ENCODE measurements at places on chromosomes 5 and 9.

DNA sequence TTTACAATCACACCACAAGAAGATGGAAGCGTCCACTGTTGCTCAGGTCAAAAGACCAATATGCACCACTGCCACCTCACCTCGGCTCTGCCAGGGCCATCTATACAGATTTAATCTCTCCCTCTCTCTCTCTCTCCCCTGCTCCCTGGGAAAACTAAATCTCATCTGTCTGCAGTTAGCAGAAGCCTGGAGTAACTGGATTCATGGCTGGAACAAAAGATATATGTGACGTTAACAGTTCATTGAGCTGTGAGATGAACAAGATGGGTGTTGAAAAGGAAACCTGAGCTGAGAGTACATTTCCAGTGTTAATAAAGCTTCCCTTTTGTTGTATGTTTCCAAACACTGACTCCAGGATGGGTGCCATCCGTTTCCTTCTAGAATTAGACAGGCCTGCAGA, 369.7 kb downstream of the CDK5RAP2 start:
- DNase-seq: no peak

- DNase-seq: no peak
These were observed 35.2 kb downstream of the MACIR start for GRCh38 chr5:103293719-103294118.

- no peak for DNase-seq
These were observed 57.9 kb downstream of the DOCK8 start for GRCh38 chr9:272251-273213.

- DNase-seq: no peak
These were observed 2.6 kb downstream of the OLFML2A start for GRCh38 chr9:124779368-124780059.

DNA sequence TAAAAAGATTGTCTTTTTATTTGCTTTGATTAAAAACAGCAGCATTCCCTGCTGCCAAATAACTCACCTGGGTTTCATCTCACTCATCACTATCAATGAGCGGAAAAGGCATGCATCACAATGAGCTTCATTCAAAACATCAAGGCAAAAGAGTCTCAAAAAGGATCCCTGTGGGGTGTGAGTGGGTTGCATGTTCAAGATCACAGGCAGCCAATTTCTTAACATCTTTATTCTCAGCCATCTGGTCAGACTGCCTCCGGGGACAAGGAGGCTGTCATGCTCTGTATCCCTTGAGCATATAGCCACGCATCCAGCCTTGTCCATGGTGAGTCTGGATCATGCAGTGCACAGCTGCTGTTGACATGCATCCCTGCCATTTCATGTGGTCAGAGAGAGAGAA, 117.1 kb downstream of the ICE1 start:
- DNase-seq: no peak

- no peak for DNase-seq
These were observed 1189.4 kb downstream of the EFNA5 start for GRCh38 chr5:106481374-106481773.

GRCh38 chr5:82332064-82332855, 54.1 kb upstream of the RPS23 start:
- DNase-seq: no peak

DNA sequence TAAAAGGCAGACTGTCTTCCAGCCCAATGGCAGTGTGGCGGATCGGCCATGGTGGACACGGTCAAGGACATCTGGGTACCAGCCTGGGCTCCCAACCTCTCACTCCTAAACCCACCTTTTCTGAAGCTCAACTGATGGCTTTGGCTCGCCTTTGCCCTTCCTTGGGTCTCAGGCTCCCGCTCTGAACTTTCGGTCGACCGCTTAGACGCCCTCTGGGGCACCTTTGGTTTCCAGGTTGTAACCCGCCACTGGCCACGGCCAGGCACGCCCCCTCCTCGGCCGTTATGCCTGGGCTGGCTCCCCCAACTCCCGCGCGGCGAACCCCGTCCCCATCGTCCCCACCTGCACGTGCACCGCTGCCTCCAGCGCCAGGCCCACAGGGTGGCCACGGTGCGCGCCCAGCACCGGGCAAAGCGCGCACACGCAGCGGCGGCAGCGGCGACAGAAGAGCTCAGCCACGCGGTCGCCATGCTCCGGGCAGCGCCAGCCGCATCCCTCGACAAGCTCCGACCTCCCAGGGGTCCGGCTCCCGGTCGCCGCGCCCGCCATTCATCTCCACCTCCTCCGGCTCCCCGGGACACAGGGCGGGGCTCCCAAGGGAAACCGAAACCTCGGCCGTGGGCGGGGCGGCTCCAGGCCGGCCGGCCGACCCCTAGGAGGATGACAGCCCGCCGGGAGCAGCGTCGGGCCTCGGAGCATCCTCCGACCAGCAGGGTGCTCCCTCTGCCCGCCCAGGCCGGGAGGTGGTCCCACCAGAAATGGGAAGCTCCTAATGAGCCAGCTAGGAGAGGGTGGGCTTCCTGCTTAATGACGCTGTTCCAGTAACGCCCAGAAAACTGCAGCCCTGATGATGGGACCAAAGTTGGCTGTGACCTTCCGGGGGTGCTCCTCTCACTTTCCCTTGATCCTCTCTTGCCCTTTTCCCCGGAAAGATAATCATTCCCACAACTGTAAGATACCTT, at the start of gene TRIM14:
Gene TRIM14, minus strand, starts transcription at position 583 of the 962 bp plus-strand sequence. Its CDS starts 34 bp downstream, at position 549.
- no peak for DNase-seq

DNA sequence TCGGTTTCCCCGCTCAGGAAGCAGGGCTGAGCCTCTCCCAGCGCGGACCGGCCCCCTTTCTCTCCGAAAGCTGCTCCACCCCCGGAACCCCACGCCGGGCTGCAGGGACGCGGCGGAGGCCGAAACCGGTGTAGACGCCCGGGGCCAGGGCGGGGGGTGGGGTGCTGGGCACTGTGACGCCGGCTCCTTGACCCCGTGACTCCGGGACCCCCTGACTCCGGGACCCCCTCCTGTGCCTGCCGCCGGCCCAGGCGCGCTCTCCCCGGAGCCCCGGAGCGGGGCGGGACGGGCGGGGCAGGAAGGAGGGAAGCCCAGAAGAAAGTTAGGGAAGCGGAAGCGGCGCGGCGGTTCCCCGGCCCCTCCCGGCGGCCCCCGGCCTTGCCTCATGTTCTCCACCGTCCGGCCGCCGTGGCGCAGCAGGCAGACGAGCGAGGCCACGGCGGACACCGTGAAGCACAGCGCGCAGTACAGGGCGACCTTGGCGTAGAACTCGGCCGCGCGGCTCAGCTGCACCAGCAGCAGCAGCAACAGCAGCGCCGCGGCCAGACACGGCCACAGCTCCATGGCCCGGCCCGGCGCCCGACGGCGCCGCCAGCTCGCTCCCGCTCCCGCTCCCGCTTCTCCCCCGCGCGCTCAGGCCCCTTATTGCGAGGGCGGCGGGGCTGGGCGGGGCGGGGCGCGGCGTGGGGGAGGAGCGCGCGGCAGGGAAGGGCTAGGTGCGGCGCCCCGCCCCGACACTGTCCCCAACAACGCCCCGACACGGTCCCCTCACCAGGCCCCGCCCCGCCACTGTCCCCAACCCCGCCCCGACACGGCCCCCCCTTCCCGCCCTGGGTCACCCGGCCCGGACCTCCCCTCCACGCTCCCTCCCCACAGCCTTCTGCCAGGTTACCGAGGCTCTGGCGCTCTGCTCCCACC, at the start of gene AGPAT2:
Gene AGPAT2, minus strand, starts transcription at position 664 of the 918 bp plus-strand sequence. Its CDS starts 100 bp downstream, at position 564.
- DNase-seq: peak; percentile 86

DNA sequence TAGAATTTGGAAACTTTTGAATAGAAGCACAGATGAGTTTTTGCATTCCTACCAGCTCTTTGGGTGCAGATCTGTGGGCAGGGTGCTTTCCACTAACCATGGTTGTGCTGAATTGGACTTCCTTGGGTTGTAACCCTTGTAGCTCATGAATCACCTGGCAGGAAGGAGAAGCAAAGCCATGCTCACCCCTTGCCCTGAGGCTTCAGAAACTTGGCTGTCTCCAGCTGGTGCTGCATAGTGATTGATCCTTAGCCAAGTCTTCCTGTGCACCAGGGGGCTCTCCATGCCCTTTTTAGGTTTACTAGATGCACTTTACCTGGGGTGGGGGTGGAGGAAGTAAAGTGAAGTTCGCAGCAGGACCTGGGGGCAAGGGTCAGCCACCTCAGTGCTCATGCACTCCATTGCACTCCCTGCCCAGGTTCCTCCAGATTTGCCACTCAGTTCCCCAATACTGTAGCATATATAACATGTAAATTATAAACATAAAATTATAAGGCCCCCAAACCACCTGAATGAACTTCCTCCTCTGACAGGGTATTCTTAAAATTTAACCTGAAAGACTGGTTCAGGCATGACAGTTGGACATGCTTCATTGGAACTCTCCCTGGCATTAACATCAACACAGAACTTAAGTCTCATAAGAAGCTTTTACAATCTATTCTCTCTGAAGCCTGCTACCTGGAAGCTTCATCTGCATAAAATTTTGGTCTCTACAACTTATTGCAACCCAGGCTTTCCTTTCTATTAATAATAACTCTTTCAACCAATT, 25.8 kb upstream of the IFNA14 start:
- DNase-seq: no peak

DNA sequence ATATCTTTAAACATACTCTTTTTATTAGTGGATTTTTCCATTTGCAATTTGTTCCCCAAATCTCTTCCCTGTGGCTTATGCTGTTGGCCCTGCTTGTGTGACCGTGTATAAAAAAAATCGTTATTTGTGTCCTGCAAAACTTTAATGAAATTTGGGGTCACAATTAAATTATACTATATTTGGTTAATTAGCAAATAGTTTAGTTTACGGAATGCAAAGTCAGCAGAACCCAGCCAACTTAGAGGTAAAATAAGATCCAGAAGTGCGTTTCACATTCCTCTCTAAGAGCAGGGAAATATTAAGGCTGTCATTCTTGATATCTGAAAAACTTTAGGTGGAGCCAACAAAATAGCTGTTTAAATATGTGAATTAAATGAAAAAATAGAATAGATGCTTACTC, 2023.5 kb upstream of the WWC1 start:
- no peak for DNase-seq

- no peak for DNase-seq
These were observed 17.1 kb downstream of the TRMO start for GRCh38 chr9:97905228-97905627.

DNA sequence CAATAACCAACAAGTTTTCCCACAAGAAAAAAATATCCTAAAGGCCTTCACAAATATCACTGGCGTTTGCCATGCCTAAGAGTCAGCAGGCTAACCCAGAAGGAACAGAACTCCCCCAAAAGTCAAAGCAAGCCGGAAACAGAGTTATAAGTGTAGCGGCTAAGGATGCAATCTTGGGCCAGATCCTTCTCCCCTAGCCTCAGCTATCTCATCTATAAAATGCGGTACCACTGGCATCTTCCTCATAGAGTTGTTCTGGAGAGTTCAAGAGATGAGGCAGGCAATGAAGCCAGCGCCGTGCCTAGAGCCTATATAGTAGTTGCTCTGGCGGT, 632 bp downstream of the DPM2 start:
- DNase-seq: no peak

- DNase-seq: no peak
These were observed 1.4 kb downstream of the NSUN2 start for GRCh38 chr5:6631441-6631840.

- no peak for DNase-seq
These were observed 1.6 kb downstream of the ZNF782 start for GRCh38 chr9:96852676-96853075.

GRCh38 chr9:97860451-97861147, 7.6 kb downstream of the FOXE1 start:
- DNase-seq: peak; percentile 35

GRCh38 chr5:65506961-65507360, 25.2 kb upstream of the ADAMTS6 start:
- DNase-seq: no peak

DNA sequence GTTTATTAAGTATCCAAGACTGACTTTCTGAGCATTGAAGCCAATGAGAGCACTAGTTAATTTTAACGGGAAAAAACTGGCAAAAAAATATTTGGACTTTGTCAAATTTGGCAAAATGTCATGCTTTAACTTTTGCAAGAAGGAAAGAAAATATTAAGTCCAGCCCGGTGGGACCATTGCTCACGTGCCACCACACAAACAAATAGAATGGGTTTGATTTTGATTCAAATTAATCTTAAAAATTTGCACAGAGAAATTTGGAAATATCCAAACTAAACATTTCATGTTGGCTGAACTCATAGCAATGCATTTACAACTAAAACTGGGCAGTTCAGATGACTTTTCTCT, 302.2 kb downstream of the EBF1 start:
- no peak for DNase-seq

- no peak for DNase-seq
These were observed 102.5 kb upstream of the CDH10 start for GRCh38 chr5:24747327-24747726.

GRCh38 chr5:68641211-68641610, 425.7 kb downstream of the PIK3R1 start:
- DNase-seq: no peak

GRCh38 chr5:57727591-57727990, 245.0 kb upstream of the ACTBL2 start:
- DNase-seq: no peak

DNA sequence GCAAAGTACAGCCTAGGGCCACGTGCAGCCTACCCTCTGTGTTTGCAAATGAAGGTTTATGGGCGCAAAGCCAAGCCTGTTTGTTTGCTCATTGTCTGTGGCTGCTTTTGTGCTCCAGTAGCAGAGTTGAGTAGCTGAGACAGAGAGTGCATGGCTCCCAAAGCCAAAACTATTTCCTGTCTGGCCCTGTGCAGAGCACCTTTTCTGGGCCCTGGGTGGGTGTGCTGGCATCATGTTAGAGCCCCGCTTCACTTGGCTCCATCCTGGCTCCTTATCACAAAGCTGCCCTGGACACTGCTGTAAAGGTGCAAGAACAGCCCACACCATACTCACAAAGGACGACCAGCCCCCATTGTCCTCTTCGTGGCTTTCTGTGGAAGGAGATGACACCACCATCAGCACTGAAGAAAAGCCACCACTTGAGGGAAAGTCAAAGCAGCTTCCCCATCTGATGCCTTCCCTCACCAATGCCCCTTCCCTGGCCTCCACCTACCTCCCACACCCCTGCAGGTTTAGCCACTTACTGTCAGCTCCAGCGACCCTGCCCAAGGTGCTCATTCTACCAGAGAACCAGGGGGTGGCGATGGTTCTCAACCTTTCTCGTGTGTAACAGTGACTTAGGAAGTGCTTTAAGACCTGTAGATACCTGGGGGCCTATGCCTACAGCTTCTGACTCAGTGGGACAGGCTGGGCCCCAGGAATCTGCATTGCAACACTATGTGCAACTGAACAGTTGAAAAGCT, 23.4 kb downstream of the LCP2 start:
- DNase-seq: no peak

- no peak for DNase-seq
These were observed 110.5 kb downstream of the PRDM6 start for GRCh38 chr5:123199527-123199926.

GRCh38 chr5:67353500-67354450, 157.2 kb upstream of the CD180 start:
- DNase-seq: no peak

- DNase-seq: no peak
These were observed 82.4 kb upstream of the MIER3 start for GRCh38 chr5:57034201-57034916.

DNA sequence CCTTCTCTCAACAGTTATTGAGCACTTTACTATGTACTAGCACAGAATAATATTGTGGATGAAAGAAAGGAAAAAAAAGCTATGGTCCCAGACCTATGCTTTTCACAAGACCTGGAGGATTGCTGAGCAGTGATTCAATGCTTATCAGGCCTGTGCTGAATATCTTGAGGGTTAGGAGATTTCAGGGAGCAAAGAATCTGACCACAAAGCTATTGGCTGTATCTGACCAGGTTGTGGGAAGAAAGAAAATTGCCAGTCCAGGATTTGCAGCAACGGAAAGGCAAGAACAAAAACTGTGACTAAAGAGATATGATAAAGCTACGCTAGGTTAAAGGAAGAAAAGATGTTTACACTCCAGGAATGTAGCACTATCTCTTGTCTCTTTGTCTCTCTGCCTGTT, 14.9 kb upstream of the MACIR start:
- DNase-seq: no peak
